ENCODE measurements at places on chromosomes 4 and X.

- no peak for DNase-seq
Observed at GRCh38 chr4:151436093-151436518, 27.1 kb downstream of the FHIP1A start.

DNA sequence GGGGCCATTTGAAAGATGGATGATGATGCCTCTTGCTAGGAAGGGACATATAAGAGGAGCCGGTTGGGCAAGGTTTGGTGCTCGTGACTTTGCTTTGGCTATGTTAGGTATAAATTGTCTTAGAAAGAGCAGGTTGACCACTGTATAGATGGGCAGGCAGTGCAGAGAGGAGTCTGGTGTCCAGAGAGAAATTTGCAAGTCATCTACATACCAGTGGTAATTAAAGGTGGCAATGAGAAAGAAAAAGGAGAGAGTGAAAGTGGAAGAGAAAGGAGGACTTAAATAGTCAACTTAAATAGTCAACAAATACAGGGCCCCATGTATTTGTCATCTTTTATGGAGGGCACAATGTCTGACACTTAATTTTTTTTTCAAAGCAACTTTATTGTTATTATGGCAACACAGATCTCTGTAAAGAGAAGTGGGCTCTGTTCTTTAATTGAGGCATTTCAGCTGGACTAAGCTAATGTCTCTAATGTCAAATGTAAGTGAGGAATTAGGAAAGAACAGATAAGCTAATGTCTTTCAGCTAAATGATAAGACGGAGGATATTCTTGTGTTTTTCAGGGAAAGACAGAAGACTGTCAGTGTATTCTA is 75.4 kb upstream of the ANXA3 start:
- no peak for DNase-seq

DNA sequence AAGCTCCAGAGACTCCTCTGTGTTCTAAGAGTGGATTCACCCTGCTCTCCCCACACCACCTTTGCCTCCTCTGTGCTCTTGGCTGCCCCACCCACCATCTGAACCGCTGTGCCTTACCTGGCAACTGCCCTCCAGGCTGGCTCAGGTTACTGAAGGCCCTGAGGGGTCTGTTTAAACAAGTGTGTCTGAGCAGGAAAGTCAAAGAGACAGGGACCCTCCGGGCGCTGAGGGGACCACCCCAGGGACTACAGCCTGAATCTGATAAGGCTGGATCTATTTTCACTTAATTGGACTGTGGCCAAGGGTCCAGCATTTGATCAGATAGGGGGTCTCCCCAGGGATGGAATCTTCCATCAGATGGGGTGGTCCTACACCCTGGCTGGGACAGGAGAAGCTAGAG is 10.4 kb upstream of the MSX1 start:
- no peak for DNase-seq

GRCh38 chrX:148422526-148422925 is 77.9 kb upstream of the AFF2 start:
- DNase-seq = no peak

DNA sequence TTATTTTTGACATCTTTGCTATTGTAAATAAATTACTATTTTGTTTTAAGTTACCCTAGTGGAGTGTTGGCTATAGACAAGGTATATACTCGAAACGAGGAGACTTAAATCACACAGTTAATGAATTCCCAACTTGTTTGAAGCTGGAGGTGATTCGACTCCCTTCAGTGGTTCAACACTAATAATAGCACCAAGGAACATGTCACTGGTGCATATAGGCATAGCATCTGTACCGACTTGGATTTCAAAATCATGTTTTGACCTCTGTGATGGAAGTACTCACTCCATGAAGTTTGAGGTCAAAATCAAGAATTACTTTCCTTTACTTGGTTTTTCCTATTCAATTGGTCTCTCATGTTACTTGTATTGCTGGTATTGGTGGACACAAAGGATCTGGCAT is 66.5 kb downstream of the ZFX start:
- DNase-seq = no peak

DNA sequence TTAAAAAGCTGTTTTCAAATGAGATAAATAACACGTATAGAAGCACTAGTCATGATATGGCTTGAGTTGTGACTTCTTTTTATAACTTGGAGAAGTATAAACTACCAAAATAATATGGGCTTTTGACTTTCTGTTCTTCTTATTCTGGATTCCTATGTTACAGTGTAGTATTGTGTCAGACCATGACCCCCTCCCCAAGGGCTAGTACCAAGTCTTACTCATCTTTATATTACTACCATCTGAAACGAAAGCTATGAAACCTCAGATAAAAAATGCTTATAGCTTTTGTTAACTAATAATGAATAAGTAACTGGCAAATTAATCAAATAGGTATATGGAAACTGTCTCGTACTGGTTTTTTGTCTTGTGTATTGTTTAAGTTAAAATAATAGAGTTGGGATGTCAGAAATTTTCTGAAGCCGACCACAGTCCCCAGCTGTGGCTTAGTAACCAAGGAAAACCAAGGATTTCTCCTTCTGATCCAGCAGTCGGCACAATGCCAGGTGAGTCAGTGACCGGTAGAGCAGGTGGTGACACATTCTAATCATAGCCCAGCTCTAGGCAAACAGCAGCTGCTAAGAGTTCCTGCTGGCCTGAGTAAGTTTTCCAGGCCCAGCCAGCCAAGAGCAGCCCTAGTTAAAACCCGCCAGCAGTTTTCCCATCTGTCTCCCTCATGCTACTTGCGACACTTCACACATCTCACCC is 163.3 kb upstream of the PRDX4 start:
- no peak for DNase-seq

All from effector memory CD8-positive, alpha-beta T cell (primary cell).